Activated CD4-positive, CD25-positive, alpha-beta regulatory T cell treated with anti-CD3 and anti-CD28 coated beads, Interleukin-2, amount 50 U/mL, for 16 hours (primary cell): ENCODE measurements at places on chromosomes 3 and 15.

DNA sequence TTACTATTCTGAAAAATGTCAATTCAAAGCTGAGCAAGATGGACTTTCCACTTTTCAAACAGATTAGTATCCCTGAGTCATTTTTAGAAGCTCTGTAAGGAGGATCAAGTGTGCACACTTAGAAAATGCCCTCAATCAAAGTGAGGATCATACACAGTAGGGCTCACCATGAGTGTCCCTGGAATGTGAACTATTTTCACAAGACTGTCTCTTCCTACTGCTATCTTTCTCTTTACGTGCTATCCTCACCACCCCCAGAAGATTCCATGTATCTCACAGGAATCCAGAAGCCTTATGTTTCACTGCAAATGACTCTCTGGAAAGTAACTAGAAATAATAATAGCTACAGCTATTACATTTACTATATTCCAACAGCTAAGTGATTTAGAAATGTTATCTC lies 349.9 kb upstream of the TGFBR2 start:
- DNase-seq = no peak

- no peak for DNase-seq
Observed at GRCh38 chr3:12336099-12336498, 47.2 kb downstream of the PPARG start.

GRCh38 chr15:76206325-76206976 lies 104.8 kb downstream of the ETFA start:
- DNase-seq = no peak

DNA sequence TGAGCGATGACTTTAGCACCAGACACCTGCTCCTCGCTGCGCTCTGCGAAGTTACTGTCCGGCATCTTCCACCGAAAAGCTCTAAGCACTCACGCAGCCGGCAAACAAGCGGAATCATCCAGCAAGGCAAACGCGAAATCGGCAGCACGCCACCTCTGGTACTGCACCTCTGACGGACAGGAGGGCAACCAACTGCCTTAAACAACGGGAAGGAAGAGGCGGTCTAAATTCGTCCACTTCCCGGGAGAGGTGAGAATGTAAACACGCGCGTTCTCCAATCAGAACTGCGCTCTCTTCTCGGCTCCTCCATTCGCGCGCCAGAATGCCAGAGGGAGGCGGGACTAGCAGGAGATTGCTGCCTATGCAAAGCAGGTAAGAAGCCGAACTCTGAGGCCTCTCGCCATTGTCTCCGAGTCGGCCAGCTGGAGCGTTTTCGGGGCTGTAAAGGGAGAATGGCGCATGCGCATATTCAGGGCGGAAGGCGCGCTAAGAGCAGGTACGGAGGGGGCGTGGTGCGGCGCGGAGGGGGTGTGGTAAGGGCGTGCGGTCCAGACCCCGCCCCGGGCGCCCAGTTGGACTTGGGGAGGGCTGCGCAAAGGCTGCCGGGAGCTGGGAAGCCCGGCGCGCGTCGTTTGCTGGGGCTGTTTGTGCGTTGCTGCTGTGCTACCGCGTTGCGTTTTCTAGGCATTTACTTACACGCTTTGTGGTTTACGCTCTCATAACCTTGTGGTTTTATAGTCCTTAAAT lies at the start of the genes BTD and HACL1:
BTD (plus strand) TSS at position 347 of the 747 bp plus-strand sequence. CDS start 33,695 bp downstream, outside the sequence.
HACL1 (minus strand) TSS at position 171 of the 747 bp plus-strand sequence; CDS start at position 65, 106 bp downstream.
- peak; percentile 96 for DNase-seq

DNA sequence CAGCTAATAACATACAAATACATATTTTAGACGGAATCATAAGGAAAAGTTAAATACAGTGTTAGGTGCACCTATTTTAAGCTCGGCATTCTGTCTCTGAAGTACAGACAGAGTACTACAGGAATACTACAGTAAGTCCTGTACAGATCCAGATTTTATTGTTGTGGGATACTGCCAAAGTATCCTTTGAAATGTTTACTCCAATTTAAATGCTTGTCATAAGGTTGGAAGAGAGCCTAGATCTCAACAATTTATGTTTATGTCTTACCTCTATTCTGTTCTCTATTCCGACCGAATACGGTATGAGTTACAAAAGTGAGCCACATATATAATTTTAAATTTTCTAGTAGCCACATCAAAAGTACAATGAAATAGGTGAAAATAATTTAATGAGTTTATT lies 25.3 kb downstream of the PLD1 start:
- DNase-seq = no peak

GRCh38 chr15:22978691-22979237 lies 1.4 kb downstream of the CYFIP1 start:
- no peak for DNase-seq

- DNase-seq = no peak
Observed at GRCh38 chr15:37394402-37395099, 294.2 kb upstream of the MEIS2 start.

GRCh38 chr3:72761410-72761809 lies 86.8 kb downstream of the SHQ1 start:
- DNase-seq = no peak

DNA sequence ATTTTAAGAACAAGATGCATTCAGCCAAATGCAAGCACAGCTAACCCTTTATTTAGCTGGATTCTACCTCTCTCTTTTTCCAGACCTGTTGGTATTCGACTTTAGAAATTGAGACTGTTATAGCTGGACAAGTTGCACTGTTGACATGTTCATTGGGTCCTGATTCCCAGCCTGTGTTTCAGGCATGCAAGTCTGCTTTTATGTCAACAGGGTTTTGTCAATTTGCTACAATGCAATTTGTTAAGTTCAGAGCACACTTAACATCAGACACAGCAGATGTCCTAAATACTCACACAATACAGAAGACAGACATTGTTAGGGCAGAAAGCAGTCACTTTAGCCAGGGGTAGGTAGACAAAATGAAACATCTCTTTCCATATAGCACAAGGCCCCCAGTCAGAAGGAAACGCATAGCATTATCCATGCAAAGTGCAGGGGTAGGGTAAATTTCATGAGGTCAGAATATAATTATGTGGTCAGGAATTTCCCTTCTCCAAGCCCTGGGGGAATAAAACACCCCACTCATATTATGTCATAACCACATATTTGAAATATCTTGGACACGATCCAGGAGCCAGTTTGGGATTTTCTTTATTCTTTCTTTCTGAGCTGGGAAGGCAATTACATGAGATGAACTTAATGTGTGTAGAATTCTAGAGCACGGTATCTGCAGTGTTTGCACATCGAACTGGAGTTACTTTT lies 504.1 kb downstream of the NTRK3 start:
- no peak for DNase-seq

DNA sequence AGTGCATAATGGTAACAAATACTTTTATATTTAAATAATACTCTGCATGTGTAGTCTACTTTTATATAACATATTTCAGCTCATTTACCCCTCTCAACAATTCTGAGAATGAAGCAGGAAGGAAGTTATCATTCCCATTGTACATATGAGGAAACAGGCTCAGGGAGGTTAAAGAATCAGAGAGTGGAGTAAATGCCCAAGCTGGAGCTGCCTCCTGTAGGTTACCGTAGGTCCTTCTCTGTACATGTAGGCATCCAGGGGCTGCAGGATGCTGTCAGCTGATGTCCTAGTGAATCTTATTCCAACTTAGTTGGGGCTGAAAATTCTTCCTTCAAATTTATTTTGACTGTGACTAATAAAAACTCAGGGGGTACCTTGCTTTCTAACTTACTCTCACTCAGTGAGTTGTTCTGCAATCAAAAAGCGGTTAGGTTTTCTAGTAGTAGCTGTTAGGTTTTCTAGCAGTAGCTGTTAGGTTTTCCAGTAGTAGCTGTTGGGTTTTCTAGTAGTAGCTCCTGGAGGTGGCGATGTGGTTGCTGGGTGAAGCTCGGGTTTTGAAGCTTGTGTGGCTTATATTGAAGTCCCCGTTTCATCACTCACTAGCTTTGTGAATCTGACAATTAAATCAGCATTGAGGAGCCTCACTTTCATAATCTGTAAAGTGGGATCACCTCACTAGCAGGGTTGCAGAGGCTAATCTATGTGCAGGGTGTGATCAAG lies 357.0 kb downstream of the NR2F2 start:
- DNase-seq = no peak

- DNase-seq = no peak
Observed at GRCh38 chr15:66251065-66251789, 2.3 kb downstream of the MEGF11 start.

GRCh38 chr15:75036212-75036616 lies 12.8 kb downstream of the PPCDC start:
- no peak for DNase-seq
